GM23338 (cell line): ENCODE measurements at places on chromosomes 6 and 20.

DNA sequence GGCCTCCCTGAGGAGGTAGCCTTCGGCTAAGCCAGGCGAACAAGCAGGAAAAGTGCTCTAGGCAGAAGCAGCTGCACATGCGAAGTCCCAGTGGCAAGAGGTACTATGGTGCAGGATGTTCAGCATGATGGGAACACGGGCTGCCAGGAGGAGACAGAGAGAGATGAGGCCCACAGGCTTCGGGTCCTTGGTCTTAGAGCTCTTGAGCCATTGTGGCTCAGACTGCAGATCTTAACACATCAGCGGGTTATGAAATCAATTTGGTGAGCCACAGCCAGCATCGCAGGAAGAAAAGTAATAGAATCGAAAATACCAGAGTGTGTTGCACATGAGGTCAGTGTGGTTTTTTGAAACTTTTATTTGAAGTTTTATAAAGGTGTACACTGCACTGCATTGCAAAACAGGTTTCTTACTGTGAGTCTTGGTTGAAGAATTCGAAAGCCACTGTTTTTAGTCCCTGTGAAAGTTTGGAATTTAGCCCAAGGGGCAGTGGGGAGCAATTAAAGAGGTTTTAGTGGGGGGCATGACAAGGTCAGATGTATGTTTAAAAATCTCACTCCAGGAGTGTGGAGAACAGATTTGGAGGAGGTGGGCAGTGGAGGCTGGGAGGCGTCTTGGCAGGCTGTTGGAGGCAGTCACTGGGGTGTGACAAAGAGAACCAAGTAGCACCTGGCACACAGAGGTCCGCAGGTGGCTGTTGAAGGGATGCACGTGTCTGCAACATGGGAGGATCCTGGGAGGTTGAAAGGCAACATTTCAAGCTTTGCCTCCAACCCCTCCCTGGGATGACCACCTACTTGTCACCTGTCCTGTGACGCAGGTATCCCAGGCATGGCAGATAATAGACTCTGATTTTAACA lies 69.3 kb downstream of the EYA2 start:
- no peak for DNase-seq

DNA sequence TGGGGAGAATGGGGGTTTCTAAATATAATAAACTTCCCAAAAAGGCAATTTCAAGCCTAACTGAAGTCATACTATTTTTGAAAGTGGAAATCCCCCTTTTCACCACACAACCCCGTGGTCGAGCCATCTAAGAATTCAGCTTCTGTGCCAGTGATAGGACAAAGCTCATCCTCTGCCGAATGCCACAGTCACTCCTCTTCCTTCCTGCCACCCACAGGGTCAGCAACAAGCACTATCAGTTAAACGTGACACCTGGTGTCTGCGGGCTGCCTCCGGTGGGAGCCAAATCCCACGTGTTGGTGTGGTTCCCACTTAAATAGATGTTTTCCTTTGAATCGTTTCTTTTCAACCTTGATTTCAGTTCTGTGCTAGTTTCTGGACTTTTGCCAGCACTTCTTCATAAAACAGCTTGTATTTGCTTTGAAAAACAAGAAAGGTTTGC lies 60.7 kb downstream of the TNFAIP3 start:
- DNase-seq, result no peak

GRCh38 chr6:73742433-73742832 lies 46.4 kb downstream of the CD109 start:
- DNase-seq, result no peak

DNA sequence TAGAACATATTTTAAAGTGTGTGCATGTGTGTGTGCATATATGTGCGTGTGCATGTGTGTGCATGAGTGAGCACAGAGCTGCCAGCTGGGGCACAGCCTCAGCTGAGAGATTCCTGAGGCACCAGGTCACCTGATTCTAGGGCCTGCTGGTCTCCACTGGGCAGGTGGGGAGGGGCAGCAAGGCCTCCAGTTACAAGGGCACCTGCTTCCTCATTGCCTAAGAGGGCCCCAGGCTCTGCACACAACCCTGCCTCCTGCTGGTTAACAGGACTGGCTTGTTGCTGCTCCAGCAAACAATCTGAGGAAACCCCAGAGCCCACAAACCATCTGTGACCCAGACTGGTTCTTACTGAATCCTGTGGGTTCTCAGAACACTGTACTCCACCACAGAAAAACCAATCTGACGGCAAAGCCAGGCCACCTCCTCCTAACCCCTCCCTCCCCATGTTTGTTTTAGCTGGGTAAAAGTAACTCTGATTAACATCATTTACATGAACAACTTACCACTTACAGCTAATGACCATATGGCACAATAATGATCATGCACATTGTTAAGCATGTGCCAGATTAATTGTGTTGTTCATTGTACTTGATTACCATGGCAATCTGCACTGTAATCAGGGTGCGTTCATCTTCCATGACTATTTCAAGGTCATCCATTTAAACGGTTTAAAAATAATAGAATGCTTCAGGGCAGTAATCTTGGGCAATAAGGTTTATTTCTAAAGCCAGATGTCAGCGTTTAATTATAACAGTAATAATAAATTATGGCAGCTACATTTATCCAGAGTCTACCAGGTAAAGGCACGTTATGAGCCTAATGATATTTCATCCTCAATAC lies 23.1 kb upstream of the UBE2J1 start:
- peak; percentile 95 for DNase-seq

DNA sequence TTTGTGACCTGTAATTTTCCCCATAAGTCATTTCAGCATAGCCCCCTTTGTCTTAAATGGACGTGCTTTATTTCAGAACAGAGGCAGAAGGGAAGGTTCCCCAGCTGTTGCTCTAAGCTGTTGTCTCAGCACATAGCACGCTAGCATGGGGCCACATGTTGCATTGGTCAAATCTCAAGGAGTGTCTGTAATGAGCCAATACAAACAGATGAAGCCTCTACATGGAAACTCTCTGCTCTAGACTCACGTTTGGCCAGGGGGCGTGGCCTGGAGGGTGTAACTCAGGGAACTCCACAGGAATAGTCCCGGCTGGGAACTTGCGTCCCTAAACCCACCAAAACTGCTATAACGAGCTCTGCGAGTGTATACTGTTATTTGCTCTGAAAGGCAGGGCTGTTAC lies 35.2 kb upstream of the SLC22A2 start:
- peak; percentile 37 for DNase-seq

DNA sequence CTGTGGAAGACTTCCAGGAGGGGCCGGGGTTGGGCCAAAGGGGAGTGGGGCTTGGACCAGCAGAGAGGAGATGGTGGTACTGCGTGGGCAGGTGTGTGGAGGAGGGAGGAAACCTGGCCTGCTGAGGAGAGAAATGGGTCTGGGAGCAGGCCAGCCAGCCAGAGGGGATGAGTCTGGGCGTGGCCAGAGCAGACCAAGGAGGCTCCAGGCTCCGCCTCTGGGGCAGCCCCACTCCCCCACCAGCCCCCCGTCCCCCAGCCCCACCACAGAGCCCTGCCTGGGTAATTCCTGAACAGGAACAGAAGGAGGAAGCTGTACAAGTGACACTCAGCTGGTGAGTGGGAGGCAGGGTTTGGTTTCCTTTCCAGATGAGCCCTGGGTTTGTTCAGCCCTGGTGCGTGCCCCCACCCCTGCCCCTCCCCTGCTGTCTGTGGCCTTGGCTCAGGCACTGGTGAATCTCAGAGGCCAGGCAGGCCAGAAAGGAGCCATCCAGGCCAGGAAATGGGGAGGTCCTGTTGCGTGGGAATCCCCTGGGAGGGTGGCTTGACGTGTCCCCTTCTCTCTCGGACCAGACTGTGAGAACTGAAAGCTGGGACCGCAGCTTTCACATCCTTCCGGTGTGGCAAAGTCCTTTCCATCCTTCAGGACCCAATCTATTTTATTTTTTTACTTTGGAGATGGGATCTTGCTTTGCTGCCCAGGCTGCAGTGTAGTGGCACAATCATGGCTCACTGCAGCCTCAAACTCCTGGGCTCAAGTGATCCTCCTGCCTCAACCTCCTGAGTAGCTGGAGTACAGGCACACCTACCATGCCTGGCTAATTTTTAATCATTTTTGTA lies 9.4 kb upstream of the SRC start:
- DNase-seq, result peak; percentile 59

- peak; percentile 42 for DNase-seq
Observed at GRCh38 chr6:14040042-14040441, 77.5 kb upstream of the CD83 start.

- DNase-seq, result no peak
Observed at GRCh38 chr6:117233145-117233544, 32.2 kb upstream of the VGLL2 start.

DNA sequence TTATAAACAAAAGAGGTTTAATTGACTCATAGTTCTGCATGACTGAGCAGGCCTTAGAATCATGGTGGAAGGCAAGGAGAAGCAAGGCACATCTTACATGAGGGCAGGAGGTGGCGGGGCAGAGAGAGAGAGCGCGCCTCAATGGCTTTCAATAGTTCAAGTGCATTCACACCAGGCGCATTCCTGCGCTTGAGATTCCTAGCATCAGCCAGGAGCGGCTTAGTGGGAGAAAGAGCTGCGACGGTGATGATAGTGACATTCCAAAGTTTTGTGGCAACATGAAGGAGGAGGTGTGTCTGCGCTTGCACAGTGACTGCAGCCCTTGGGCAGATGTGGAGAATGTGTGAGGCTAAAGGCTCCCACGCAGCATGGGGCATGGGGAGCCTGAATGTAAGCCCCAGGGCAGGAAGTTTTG lies 25.0 kb upstream of the EMILIN3 start:
- peak; percentile 60 for DNase-seq

DNA sequence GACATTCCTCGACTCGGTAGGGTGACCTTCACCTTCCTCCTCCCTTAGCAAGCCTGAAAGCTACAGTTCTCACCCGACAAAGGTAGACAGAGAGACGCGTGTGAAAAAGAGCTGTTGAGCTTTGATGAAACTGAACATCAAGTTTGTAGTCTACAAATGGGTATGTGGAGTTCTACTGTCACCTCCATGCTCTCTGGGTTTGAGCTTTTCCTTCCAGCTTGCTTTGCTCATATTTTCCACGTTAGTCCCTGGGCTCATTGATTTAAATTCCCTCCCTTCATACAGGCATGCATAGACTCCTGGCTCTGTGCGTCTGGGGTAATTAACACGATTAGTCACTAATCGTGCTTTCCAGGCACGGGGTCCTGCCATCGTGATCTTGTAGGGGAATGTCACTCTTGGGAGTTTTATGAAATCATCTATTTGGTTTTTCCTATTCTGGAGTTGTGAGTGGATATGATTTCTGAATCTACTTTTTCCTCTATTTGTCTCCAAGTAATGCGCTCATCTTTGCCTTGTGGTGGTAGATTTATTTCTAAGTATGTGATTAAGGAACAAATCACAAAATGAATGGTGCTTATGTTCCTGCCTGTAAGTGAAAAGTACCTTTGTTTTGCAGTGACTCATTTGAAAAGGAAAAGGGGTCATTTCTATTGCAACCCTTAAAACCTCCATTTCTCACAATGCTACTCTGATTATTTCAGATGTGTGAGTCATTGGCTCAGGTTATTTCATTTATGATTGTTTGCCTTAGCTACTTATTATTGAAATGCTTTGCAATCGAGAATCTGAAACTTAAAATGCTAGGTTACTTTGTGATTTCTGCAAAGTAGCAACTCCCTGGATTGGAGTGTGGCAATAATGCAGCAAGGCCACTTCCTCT lies 154.6 kb downstream of the ZDHHC14 start:
- no peak for DNase-seq

DNA sequence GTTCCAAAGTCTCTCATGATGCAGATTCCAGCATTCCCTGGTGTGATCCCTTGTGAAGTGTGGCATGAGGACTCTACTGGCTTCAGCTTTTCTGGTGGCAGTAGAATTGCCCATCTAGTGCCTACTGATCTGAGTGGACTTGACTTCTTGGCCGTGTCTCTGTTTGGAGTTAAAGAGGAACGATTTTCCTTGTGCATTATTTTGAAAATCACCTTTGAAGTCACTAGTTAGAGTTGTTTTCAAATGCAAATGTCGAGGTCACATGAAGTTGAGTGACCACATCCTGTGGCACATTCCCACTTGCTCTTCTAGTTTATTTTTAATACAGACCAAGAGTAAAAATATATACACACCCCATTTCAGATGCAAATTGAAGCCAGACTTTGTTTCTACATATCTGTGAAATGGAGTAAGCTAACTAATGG lies 270.7 kb upstream of the TAB2 start:
- DNase-seq, result no peak
